ENCODE measurements at places on chromosomes 3 and 15.

- no peak for DNase-seq
Measured at GRCh38 chr15:89007989-89008388, 80.3 kb upstream of the ABHD2 start.

GRCh38 chr3:194450341-194450740 is 36.5 kb downstream of the ATP13A3 start:
- DNase-seq = no peak

GRCh38 chr3:121481106-121481880 is 64.5 kb downstream of the POLQ start:
- DNase-seq = no peak

GRCh38 chr3:151476344-151477018 is 15.6 kb upstream of the IGSF10 start:
- DNase-seq = no peak

DNA sequence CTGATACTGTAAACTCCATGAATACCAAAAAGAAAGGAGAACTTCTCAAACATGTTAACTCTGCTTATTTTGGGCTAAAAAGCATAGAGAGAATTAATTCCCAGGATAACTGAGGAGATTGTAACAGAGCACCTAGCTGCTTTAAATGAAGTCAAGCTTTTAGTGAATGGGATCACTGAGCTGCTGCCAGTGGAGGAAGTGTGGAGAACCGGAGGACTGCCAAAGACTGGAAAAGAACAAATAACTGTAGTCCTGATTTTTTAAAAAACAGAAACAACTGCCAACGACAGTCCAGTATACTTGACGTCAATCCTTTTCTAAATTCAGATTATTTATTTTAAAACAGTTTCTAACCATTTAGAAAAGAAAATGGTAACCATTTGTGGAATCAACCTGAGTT is 3.3 kb downstream of the C3orf70 start:
- no peak for DNase-seq

DNA sequence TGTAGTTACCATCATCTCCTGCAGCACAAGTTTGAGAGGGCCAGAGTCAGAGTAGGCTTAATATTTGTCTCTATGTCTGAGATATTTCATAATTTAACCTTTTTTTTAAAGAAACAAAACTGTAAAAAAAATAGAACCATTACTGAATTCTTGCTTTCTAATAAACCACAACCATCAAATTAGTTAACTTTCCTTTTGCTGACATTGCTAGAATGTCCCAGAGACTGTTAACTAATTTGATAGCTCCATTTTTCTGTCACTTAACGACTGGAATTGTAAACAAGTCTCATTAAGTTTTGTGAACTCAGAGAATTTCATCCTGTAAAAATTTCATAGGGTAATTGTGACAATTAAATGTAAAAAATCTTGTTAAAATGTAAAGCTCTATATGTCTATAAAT is 35.6 kb downstream of the IMPG2 start:
- no peak for DNase-seq

- DNase-seq = no peak
Measured at GRCh38 chr15:33330931-33331330, 20.2 kb downstream of the RYR3 start.

DNA sequence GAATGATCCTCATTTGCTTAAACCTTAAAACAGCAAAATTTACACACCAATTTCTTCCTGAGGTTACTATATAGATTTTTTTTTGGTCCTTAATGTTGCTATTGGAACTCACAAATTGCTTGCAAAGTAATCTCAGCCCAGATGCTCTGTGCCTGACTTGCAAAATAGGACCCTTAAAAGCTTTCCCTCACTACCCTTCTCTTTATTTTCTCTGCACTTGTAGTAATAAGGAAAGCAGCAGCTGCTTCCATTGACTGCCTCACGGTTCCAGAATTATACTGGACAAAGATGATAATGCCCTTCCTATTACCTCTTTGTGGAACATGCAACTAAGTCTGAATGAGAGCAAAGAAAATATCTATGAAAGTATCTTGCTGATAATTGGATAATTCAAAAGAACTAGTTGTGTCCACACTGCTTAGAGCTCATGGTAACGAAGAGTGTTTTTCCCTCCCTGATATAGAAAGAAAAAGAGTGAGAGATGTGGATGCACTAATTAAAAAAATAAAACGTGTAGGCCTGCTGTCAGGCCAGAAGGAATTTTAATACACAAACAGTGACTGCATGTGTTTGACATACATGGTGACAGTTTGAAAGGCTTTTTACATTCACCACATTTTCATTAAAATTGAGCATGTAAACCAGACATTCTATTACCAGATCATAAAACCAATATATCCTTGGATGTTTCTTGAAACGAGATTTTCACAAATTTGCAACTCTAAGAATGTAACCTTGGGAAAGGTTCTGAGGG is 783.1 kb downstream of the GBE1 start:
- DNase-seq = no peak

DNA sequence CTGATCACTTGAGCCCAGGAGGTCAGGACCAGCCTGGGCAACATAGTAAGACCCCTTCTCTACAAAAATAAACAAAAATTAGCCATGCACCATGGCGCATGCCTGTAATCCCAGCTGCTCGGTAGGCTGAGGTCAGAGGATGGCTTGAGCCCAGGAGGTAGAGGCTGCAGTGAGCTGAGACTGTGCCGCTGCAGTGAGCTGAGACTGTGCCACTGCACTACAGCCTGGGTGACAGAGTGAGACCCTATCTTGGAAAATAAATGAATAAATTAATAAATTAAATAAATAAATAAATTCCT is 10.8 kb downstream of the SHISA5 start:
- DNase-seq = no peak

DNA sequence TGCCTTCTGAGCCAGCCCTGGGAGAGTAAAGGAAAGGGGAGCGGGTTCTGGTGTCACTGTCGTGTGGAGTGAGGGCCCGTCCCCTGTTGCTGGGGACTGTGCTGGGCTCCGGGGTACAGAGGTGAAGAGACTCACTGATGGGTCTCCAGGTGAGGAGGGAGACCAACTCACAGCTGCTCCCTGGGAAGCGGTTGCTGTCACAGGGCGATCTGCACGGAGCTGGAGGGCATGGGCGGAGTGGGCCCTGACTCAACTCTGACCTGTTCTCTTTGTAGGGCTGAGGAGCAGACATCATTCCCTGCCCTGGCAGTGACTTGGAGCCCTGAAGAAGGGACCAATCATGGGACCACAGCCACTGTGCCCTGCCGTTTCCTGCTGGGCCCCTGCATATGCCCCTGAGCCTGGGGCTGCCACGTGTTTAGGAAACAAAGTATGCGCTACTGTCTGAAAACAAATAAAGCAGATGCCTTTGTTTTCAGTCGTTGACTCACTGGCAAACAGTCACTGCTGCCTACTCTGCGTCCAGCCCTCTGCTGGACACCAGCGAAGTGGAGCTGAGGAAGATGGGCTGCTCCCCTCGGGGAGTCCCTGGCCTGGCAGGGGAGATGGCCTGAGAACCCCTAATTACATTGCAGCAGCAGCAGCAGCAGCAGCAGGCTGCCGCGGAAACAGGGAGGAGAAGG is 22.9 kb upstream of the PLXNA1 start:
- DNase-seq = no peak

GRCh38 chr3:32755761-32756160 is 62.0 kb upstream of the TRIM71 start:
- DNase-seq = no peak

GRCh38 chr3:107241217-107241616 is 136.0 kb upstream of the CCDC54 start:
- no peak for DNase-seq

DNA sequence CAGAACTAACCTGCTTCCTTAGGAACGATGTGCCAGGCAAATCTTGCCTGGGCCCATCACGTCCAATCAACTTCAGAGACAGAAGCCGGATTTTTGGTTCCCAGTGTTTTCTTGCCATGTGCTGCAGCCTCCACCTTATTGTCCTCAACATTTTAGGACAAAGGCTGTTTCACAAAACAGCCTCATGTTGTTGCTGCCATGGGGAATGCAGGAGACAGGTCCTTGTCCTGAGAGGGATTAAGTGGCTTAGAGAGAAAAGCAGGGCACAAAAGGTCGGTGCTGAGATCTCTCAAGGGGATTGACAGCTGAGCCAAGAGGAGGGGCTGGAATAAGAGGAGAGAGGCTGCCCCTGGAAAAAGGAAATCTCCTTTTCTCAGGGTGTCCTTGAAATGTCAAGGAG is 11.3 kb upstream of the NMNAT3 start:
- no peak for DNase-seq

- DNase-seq = no peak
Measured at GRCh38 chr3:29525254-29525881, 244.5 kb downstream of the RBMS3 start.

- DNase-seq = no peak
Measured at GRCh38 chr15:80199366-80199765, 46.6 kb downstream of the FAH start.

GRCh38 chr3:12237912-12238650 is 50.8 kb upstream of the PPARG start:
- no peak for DNase-seq

DNA sequence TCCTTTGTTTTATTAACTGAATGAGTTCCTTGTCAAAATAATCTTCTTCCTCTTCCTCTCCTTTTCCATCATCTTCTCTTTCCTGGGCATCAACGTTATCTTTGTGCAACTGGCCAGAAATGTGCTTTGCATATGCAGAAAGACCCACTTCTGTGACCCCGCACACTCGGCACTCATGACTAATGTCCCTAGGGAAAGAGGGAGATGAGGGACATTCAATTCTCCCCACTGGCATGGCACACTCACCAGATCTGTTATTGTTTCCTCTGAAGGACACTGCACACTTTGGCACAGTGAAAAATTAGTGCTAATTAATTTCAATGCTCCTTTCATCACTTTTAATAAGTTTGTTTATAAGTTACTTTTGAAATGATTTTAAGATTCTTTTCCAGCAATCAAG is 34.0 kb downstream of the ZNF106 start:
- DNase-seq = no peak

DNA sequence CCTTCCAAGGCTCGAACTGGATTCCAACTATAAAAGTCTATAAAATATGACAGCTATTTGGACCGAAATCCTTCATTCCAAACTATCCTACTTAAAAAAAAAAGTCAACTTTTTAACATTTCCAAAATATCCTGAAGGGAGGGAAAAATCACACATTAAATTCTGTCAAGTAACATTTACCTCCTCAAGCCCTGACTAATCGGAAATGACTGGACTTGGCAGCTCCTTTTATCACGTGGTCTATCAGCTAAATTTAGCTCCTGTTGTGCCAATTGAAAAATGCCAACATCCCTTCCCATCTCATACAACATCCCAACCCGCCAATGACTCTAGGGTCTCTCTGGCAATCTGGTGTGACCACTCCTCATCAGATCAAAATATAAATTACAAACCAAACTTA is 297.9 kb downstream of the FHIT start:
- no peak for DNase-seq

DNA sequence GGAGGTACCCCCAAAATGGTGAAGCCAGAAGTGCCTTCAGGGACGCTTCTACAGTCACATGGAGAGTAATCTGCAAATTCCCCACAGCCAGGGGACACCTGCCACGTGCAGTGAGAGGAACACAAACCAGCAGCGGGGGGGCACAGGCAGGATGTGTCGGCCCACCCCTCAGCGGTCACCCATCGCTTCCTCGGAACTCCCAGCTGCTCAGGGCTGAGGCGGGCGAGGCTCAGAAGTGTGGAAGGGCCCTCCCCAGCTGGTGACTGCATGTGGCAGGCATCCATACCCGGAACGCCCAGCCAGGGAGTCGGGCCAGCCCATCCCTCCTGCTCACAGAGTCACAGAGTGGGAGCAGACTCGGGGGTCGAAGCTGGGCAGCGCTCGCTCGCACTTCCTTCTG is 63.7 kb downstream of the SLC12A8 start:
- no peak for DNase-seq

- peak; percentile 17 for DNase-seq
Measured at GRCh38 chr15:55434989-55435825, 26.9 kb downstream of the PIERCE2 start.

GRCh38 chr3:20142517-20142916 is 43.5 kb downstream of the SGO1 start:
- no peak for DNase-seq

DNA sequence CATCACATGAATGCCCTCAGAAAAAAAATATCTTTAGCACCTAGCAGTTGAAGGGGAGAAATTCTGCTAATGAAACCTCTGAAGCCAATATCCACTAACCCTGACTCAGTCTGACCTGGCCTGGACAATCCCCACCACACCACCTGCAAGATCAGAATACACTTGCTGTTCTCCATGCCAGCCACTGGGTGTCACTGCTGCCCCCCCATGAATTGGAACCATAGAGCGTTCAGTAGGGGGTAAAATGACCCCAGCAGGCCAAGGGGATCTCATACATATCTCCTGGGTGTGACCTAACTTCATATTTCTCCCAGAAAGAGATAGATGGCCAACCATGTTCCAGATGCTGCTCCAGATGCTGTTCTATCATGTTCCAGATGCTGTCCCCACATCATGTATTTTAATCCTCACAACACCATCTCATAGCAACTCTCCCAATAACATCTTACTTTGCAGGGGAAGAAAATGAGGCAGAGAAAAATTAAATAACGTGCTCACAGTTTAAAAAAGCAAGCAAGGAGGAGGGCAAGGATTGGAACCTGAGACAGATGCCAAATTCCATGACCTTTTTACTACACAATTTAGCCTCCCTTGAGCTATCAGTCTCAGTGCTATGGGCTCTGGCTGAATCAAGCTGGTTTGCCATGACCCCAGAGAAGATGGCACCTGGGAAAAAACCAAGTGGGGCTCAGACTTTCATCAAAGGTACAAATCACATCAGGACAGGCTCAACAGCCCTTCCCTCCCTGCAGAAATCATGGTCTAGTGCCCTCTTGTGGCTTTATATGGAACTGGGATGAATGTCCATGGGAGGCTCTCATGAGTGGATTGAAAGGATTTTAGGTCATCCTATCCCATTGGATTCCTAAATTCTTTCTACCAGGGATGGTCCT is 12.4 kb downstream of the NTRK3 start:
- DNase-seq = peak; percentile 19

GRCh38 chr3:148906667-148907066 is 41.6 kb downstream of the CPA3 start:
- no peak for DNase-seq

GRCh38 chr3:136390574-136390973 is 140.4 kb downstream of the PCCB start:
- no peak for DNase-seq

GRCh38 chr3:148880681-148881080 is 15.6 kb downstream of the CPA3 start:
- DNase-seq = no peak
